ENCODE measurements at places on chromosomes 6 and 20.

GRCh38 chr20:39066471-39067242 lies 104.5 kb downstream of the DHX35 start:
- DNase-seq, result no peak

DNA sequence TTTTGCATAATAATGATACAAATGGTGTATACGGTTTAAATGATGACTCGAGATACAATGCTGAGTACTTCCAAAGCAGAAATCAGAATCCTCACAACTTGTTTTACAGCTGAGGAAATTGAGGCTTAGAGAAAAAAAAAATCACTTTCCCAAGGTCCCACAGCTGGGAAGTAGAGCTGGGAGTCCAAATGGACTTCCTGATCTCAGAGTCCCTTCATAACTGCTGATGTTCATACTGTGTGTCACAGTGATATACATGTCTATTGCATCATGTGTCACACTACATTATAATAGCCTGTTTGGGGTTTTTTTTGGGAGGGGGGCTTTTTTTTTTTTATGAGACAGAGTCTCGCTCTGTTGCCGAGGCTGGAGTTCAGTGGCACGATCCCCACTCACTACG lies 8.5 kb downstream of the HM13 start:
- no peak for DNase-seq

DNA sequence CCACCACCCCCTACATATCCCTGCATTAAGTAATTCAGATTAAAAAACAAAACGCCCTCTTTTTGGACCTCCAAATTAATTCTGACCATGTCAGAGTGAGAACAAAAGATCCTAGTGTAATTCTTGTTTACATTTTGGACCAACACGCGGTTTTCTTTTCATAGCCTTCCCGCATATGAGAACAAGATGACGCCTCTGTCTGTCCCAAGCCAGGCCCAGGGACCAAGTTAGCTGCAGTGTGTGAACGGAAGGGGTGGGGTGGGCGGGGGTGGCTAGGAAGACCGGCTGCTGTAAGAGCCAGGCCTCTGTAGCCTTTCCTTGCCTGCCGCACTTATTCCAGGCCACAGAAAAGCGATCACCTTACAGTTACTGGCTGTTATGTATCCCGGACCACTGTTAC lies 68.0 kb downstream of the PLCG1 start:
- DNase-seq, result no peak

GRCh38 chr6:89506716-89507617 lies 74.0 kb downstream of the ANKRD6 start:
- no peak for DNase-seq

GRCh38 chr20:33827109-33827508 lies 16.0 kb downstream of the CHMP4B start:
- DNase-seq, result no peak
